ENCODE measurements at places on chromosomes 11 and 22.

- no peak for DNase-seq
Measured at GRCh38 chr11:64021757-64022093, 14.0 kb upstream of the FLRT1 start.

- DNase-seq = no peak
Measured at GRCh38 chr11:118896472-118896913, 12.8 kb downstream of the CXCR5 start.

DNA sequence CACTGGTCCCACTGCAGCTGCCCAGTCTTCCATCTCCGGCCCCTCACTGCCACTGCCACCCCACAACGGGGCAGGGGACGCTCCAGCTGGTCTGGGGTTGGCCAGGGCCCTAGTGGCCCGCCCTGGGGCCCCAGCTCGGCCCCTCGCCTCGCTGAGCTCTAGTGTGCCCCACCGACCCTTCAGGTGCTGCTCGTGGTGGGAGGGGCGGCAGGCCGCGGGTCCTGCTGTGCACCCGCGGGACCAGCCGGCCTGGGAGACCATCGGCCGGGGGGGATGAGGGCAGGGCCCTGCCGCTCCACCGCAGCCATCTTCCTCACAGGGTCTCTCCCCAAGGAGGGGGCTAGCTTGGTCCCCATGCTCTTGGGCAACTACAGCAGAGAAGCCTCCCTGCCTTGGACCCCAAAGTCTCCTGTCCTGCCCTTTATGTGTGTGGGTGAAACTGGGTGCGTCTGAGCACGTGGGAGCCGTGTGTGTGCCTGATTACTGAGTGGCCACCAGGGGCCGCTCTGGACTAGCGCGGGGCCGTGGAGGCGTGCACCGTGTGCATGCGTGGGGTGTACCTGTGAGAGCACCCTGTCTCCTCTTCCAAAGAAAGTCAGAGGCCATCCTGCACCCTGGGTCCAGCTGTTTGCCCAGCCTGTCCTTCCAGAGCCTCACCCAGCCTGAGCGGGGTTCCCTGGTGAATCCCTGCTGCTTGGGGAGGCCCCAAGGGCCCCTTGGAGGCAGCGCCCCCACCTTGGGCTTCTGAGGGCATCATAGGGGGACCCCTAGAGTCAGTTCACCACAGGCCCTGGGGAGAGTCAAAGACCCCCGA is 6.0 kb upstream of the ACR start:
- DNase-seq = peak; percentile 68

DNA sequence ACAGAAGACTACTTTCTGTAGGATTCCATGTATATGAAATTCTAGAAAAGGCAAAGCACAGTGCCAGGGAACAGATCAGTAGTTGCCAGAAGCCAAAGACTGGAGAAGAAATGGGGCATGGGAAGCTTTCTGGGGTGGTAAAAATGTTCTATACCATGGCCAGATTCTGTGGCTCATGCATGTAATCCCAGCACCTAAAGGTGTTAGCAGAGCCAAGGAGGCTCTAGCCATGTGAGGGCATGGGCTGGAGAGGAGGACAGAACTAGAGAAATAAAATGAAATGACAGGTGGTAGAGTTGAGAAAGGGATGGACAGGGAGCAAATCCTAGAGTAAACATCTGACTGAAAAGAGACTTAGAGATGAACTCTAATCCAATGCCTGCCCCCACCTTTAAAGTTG is 26.9 kb upstream of the HMGXB4 start:
- DNase-seq = no peak

DNA sequence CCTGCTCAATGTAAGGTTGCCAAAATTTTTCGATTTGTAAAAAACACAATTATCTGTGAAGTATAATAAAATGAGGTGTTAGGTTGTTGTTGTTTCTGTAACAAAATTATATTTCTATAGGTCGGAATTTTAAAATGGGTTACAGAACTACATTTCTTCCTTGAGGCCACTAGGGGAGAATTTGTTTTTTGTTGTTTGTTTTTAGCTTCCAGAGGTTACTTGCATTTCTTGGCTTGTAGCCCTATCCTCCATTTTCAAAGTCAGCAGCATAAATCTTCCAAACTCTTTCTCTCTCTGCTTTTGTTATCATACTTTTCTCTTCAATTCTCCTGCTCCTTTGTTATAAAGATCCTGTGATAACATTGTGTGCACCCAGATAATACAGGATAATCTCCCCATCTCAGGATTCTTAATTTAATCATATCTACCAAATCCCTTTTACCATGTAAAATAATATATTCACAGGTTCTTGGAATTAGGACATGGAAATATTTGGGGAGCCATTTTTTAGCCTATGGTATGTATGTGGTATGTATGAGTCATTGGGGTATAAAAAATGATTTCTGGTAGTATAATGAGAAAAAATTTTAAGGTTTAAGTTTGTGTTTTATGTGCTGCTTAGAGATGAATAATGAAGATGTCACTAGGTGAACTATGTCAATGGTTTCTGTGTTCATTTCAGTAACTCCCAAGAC is 9.4 kb upstream of the PATL1 start:
- DNase-seq = no peak

DNA sequence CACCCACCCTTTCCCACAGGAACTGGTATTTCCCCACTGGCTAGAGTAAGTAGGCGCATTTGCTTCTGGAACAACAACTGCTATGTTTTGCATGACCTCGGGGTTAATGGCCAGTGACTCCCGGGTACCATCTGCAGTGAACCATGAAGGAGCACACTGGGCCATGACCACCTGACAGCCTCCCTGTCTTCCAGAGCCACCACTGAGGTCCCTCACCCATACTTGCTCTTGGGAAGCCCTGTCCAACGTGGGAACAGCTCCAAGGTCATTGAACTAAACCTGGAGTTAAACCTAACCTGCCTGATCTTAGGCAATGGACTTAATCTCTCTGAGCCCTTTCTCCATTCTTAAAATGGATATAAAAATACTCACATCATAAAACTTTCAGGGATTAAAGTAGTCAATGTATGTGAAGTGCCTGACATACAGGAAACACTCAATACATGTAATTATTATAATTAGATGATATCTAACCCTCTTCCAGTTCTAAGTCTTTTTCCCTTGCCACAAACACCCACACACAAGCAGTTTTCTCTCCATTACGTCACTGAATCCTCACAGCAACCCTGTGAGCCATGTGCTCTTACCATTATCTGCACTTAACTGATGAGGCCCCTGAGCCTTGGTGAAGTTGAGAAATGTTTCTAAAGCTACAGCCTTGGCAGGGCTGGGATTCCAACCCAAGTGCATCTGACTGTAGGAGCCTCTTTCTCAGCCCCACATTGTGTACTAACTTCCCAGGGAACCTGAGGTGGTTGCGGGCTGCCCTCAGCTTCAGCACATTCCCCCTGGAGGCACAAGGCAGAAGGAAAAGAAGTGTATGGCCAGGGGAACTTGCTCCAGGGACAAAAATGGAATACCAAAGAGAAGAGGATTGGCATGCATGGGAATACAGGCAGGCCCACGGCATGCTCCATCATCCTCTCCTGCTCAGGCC is 74.5 kb upstream of the NCAM1 start:
- DNase-seq = no peak

- no peak for DNase-seq
Measured at GRCh38 chr11:127651175-127651887, 650.8 kb upstream of the KIRREL3 start.

- peak; percentile 59 for DNase-seq
Measured at GRCh38 chr11:73184953-73185671, 33.0 kb upstream of the P2RY2 start.

DNA sequence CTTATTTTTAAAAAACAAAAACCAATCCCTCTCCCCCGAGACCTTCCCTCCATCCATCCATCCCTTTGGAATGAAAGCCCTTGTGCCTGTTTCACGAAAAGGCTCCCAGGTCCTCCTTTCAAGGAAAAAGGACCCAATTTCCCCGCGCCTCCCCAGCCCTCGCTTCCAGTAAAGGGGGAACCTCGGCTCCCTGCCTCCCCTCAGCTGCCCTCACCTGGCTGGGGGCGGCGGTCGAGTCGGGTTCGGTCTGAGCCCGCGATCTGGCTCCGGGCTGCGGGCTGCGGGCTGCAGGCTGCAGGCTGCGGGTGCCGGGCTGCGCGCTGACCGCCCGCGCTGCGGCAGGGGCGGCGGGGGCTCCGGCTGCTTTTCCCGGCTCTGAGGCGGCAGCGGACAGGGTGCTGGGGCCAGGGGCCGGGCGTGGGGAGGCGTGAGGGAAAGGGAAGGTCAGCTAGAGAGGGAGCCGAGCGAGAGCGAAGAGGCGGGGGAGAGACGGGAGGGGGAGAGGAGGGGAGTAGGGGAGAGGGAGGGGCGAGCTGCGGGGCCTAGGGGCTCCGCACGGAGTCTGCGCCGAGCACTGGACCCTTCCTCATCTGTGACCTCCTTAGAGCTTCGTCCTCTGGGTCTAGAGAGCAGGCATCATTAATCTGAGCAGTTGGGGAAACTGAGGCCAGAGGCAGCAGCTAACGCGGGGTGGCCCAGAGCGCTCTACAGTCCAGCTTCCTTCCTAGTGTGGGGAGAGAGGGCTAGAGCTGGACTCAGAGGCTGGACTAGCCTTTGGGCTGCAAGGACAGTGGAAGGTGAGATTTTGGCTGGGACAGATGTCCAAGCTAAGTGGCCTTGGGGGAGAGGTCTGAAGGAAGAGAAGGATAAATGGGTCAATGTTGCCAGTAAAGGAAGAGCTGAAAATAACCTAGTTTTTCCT is at the start of gene C1QTNF4:
TSS of gene C1QTNF4 (minus strand) at position 478 of the 922 bp plus-strand sequence. CDS start 3,601 bp downstream, outside the sequence.
- DNase-seq = no peak

DNA sequence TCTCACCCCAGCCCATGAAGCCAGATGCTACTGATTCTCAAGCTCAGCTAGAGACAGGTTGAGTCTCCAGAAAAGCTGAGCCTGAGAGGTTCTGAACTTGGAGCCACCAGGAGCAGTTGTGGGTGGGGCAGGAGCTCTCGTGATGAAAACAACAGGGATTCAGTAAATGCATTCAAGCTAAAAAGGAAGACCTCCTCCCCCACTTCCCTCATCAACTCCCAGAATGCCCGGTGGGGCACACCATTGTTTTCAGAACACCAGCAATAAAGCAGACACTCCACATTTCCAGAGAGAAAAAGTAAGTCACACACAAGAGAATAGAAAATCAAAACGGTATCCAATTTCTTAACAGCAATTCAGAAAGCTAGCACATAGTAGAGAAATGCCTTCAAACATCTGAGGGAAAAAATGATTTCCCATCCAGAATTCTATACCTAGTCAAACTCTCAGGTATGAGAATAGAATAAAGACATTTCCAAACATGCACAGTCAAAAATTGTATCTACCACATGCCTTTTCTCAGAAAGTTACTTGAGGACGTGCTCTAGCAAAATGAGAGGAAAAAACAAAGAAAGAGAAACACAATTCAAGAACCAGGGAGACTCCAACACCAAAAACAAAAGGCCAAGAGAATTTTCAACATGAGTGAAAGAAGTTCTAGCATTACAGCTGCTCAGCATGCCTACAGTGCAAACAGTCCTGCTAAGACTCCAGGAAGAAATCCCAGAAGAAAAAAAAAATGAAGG is 56.8 kb downstream of the CDKN1C start:
- no peak for DNase-seq

GRCh38 chr11:23013509-23013908 is 153.2 kb upstream of the CCDC179 start:
- DNase-seq = no peak

- DNase-seq = no peak
Measured at GRCh38 chr22:31626427-31627150, 35.4 kb downstream of the PISD start.

DNA sequence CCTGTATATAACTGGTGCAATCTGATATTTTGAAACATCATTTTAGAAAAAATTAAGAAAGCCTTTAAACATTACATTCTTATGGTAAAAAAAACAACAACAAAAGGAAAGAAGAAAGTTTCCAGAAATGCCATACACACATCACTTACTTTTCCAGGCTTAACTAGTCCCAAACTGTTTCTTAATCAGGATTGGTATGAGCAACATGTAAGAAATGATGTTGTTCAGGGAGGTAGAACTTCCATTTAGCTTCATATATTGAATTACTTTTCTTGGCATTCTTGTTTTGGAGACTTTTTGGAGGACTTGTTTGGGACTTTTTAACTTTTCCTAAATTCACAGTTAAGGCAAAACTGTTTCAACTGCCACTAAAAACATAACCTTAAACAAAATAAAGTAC is 791.5 kb downstream of the METTL15 start:
- no peak for DNase-seq

- DNase-seq = peak; percentile 42
Measured at GRCh38 chr11:112024178-112024772, 933 bp upstream of the DLAT start.

- no peak for DNase-seq
Measured at GRCh38 chr11:18578975-18579598, 9.4 kb downstream of the UEVLD start.

DNA sequence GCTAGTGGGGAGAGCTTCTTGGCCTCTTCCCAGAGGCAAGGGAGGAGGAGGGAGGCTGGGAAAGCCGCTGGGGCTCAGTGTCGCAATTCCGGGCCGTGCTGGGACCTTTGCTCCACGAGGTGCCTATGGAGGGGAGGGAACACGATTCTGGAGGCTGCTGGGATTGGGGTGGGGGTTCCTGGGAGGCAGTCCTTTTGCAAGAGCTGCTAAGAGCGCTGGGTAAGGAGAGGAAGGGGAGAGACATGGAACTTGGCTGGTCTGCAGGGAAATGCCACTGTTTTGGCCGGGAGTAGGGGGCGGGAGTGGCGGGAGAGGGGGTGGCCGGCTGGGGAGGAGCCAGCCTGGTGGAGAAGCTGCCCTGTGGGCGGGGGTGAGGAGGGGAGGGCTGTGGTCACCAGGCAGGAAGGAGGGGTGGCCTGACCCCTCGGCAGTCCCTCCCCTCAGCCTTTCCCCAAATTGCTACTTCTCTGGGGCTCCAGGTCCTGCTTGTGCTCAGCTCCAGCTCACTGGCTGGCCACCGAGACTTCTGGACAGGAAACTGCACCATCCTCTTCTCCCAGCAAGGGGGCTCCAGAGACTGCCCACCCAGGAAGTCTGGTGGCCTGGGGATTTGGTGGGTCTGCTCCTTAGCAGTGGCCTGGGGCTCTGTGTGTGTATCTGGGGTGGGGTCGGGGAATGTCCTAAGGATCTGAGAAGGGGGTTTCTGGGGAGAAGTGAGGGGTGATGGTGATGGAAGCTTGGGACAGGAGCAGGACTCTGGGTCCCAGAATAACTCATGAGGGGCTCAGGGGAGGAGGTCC is at the start of gene NR1H3:
TSS of gene NR1H3 (plus strand) at position 480 of the 800 bp plus-strand sequence. CDS start 1,221 bp downstream, outside the sequence.
- no peak for DNase-seq

DNA sequence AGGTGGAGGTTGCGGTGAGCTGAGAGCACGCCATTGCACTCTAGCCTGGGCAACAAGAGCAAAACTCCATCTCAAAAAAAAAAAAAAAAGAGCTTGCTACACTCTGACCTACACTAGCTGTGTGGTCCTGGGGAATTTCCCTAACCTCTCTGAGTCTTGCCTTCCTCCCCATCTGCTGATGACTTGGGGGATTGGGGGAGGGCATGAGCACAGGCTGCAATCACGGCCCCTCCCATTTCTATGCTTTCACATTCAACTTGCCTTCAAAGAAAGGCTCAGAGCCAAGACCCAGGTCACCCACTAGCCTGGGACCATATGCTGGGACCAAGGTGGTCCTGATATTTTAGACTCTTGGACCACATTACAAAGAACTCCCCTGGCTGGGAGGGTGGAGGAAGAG is 39.8 kb upstream of the TEF start:
- DNase-seq = peak; percentile 29

Data from MM.1S (cell line).